SJCRH30 (cell line): ENCODE measurements at places on chromosomes 6 and 20. TPM values are rescaled to one million over a fixed set of nuclear protein-coding genes. Genes with fewer than 3 reads are reported as not detected.

The AURKA gene
- total RNA-seq = 225 and 240 TPM in 2 replicates

GRCh38 chr6:88804701-88805100 lies 158.7 kb downstream of the RNGTT start:
- no peak for DNase-seq

DNA sequence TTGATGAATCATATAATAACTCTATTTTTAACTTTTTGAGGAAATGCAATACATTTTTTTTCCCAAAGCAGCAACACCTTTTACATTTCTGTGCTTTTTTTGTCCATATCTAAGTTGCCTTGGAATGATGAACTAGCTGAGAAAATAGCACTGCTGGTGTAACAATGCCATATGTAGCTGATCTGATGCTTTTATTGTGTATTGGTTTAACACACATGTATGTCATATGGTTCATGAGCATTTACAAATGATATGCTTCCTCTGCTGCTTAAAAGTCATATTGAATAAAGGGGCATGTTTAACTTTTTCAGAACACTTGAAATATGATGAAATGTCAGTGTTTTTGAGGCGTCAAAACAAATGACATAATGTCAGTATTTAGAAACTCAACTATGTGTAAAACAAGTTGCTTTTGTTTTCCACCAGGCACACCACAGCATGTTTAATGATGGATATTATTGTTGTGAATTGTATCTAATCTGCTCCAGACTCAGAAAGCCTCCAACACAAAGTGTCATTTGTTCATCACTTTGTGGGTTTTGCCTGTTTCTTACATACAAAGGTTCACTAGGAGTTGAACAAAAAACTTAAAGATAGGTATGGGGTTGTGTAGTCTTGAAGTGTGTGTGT lies 775.8 kb upstream of the FLRT3 start:
- DNase-seq = no peak

- no peak for DNase-seq
Measured at GRCh38 chr6:31870385-31870921, 7.8 kb upstream of the NEU1 start.
